ENCODE measurements at places on chromosomes 2 and 18. TPM values are rescaled to one million over a fixed set of nuclear protein-coding genes. Genes with fewer than 3 reads are reported as not detected.

- H3K4me1 ChIP-seq = no peaks in the 10 kb centered on the region
- no peaks in the 10 kb centered on the region for H3K27me3 ChIP-seq
- H3K36me3 ChIP-seq = no peaks in the 10 kb centered on the region
- H3K4me3 ChIP-seq = no peak overlapping the region
Measured at GRCh38 chr2:34332813-34333212, 733.7 kb upstream of the FAM98A start.

- no peak overlapping the region for H3K4me3 ChIP-seq
- no peaks in the 10 kb centered on the region for H3K4me1 ChIP-seq
- peaks cover 1% of the 10 kb centered on the region for H3K27me3 ChIP-seq
- no peaks in the 10 kb centered on the region for H3K36me3 ChIP-seq
- no peak overlapping the region for H3K27ac ChIP-seq
Measured at GRCh38 chr2:184692141-184692734, 93.9 kb downstream of the ZNF804A start.

DNA sequence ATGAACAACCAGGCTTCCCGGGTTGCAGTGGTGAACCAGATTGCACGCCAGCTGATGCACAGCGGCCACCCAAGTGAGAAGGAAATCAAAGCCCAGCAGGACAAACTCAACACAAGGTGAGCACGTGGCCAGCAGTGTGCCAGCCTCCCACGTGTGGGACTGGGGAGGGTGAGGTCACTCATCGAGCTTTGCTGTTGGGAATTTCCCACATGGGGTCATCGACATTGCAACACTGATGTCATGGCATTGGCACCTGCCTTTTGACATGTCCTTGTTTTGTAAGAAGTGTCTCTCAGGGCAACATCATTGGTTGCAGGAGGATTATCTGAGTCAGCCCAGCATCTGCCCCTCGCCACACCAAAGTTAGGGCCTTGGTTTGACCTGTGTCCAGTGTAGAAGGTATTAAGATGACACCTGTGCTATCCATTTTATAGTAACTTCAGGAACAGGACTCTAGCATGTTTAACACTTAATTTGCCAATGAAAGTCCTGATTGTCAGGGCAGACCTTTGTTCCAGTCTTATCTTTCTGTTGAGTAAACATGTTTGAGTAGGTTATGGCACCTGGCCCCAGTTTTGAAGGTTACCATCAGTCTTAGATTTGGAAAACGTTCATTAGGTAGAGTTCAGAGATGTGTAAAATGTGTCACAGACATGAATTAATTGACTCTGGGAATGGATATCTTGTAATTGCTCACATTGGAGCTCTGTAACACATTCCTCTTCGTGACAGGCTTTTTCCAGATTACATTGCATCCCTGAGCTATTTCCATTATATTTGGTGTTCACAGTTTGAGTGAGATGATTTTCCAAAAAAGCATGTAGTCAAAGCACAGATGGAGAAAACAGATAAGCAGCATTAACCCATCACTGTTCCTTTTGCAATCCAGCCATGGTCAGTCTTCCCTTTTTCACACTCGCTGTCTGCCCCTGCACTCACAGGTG lies 93.3 kb upstream of the EML6 start:
- H3K4me3 ChIP-seq = no peak overlapping the region
- H3K27ac ChIP-seq = no peak overlapping the region
- no peak for DNase-seq
- H3K27me3 ChIP-seq = no peaks in the 10 kb centered on the region

The RNF152 gene
- polyA plus RNA-seq = not detected

- no peak overlapping the region for H3K27ac ChIP-seq
- no peak overlapping the region for H3K4me3 ChIP-seq
- DNase-seq = no peak
- H3K36me3 ChIP-seq = peaks cover 5% of the 10 kb centered on the region
Measured at GRCh38 chr2:154193246-154193645, 321.5 kb downstream of the GALNT13 start.

DNA sequence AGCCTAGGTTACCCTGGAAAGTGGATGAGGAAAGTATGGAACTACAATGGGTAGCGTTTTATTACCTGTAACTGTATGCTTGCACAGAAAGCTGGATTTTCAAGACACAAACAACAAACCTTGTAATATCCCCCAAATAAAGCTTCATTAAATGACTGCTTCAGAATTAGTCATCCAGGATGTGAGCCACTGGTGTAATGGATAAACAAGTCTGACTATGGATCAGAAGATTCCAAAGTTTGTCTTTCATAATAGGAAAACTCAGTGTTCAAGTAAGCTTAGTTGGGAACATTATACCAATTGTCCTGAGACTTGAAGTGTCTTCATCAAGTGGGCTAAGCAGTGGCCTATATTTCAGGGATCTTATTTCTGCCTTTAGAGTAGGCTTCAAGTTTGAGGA lies 518.8 kb downstream of the LRP1B start:
- H3K36me3 ChIP-seq = no peaks in the 10 kb centered on the region
- no peak for DNase-seq
- H3K4me1 ChIP-seq = no peaks in the 10 kb centered on the region
- H3K4me3 ChIP-seq = no peak overlapping the region

Measured in naive thymus-derived CD8-positive, alpha-beta T cell (primary cell).